ENCODE measurements at places on chromosomes 7 and 10.
A peak's percentile ranks its signal among the peaks of the same experiment; 100 is the strongest.

DNA sequence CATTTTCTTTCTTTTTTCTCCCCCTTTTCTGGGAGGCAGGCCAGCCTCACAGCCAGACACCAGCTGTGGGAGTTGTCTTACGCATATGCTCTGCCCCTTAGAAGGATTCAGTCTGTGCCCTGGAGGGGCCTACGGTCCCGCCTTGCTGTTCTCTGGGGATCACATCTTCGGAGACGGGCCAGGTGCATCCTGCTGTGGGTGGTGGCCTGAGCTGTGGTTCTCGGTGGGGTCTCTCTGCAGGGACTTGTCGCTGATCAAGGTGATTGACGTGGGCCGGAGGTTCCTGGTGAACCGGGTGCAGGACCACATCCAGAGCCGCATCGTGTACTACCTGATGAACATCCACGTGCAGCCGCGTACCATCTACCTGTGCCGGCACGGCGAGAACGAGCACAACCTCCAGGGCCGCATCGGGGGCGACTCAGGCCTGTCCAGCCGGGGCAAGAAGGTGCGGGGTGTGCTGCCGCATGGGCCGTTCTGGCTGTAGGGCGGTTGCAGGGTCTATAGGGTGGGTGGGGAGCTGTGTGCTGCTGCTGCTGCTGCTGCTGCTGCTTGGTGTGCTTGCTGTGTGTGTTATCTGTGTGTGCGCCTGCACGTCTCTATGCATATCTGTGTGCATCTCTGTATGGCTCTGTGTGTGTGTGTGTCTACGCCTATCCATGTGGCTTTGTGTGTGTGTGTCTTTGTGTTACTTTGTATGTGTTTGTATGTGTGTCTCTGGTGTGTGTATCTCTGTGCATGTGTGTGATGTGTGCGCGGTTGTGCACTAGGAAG is 17.9 kb downstream of the PFKFB3 start:
- DNase-seq = no peak

DNA sequence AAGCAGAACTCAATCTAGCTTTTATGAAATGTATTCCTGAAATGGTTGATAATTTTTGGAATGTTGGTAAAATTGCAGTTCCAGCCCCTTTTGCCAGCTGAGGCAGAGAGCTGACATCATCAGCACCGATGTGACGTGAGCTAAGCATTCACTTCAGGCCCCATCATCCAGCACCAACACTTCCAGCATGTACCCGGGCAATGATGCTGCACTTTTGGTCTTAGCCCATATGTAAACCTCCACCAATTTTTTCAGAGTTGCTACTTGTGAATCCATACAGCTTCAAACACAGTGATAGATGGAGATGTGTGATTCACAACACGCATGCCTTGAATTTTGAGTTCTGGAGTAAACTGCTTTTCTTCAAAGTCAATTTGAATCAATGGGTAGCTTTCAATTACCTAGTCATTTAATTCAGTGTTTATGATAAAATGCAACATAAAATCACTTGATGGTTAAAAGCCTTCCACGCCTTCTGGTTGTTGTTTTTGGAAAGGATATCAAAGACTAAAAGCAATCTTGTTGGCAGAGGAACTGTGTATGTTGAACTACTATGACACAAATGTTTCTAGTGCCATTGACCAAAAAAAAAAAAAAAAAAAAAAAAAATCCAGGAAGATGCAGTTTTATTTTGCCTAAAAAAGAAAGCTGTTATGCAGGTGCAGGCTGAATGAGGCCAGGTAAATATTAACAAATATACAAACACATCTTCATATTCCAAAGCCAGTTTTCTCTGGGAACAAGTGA is 73.9 kb downstream of the NRP1 start:
- DNase-seq = no peak

DNA sequence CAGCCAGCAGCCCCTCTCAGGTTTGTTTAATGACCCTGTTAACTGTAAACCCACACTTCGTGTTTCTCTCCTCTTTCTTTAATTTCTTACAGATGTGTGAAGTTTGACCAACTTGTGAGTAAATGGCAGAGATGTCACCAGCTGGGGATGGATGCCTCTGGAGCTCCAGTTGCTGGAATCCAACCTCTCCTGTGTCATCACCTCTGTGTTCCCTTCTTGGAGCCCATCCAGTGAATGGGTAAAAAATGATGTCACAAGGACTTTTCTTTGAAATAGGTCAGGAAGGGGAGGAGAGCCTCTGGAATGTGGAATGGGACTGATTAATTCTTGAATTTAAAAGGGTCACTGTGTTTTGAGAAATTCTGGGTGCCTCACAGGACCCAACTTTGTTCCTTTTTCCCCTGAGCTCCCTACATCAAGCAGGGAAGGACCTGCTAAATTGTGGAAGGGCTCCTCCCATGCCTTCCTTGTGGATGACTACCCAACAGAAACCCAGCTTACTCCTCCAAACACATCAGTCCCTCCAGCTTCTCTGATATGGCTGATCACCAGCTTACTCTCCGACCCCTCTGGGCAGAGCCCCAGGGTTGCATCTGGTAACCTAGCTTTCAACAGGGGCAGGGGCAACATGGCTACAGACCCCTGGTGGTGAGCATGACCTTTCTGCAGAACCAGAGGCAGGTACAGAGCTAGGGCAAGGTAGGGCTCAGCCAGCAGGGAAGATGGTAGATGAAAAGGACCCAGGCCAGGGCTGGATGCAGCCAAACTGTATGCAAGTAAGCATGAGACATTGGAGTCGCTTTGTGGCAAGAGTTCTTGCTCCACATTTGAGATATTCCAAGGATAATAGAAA is 67.5 kb downstream of the STRA8 start:
- DNase-seq = no peak

GRCh38 chr7:17129218-17129617 is 169.2 kb upstream of the AHR start:
- DNase-seq = no peak

- peak; percentile 37 for DNase-seq
These were observed 276.1 kb downstream of the DNAJB6 start for GRCh38 chr7:157612664-157613561.

GRCh38 chr10:77773631-77774426 is 136.2 kb upstream of the KCNMA1 start:
- DNase-seq = no peak

GRCh38 chr7:95263785-95264362 is 60.5 kb downstream of the PON1 start:
- no peak for DNase-seq

GRCh38 chr7:42095791-42096190 is 141.2 kb downstream of the GLI3 start:
- DNase-seq = no peak

- no peak for DNase-seq
These were observed 409.0 kb downstream of the CDC14C start for GRCh38 chr7:49333180-49333881.

DNA sequence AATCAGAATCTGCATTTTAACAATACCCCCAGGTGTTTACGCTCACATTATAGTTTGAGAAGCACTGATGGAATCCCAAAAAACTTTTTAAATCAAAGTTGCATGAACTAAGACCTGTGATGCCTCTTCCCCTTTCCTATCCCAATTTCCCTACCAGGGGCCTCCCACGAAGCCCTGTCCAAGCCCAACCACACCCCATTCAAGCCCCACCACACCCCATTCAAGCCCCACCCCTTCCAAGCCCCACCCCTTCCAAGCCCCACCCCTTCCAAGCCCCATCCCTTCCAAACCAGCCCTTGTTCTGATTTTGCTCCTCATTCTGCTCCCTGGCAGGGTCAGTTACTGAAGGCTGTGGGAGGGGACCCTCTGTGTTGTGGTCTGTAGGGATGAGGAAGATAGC is 9.8 kb upstream of the AQP1 start:
- DNase-seq = no peak

DNA sequence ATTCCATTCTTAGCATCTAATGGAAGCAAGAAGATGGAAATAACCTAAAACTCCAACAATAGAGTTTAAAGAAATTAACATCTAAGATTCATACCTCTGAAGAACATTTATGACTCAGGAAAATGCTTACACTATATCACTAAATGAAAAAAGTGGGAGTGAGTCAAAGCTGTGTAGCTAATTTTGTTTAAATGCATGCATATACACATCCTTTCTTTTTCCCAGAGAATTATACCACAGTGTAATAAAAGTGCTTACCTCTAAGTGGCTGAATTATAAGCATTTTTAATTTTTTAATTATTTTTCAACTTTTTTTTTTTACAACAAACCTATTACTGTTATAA is 44.3 kb downstream of the CCDC71L start:
- no peak for DNase-seq

GRCh38 chr10:86712317-86712707 is 44.0 kb downstream of the LDB3 start:
- no peak for DNase-seq

- no peak for DNase-seq
These were observed 47.7 kb downstream of the DLD start for GRCh38 chr7:107938456-107939250.

DNA sequence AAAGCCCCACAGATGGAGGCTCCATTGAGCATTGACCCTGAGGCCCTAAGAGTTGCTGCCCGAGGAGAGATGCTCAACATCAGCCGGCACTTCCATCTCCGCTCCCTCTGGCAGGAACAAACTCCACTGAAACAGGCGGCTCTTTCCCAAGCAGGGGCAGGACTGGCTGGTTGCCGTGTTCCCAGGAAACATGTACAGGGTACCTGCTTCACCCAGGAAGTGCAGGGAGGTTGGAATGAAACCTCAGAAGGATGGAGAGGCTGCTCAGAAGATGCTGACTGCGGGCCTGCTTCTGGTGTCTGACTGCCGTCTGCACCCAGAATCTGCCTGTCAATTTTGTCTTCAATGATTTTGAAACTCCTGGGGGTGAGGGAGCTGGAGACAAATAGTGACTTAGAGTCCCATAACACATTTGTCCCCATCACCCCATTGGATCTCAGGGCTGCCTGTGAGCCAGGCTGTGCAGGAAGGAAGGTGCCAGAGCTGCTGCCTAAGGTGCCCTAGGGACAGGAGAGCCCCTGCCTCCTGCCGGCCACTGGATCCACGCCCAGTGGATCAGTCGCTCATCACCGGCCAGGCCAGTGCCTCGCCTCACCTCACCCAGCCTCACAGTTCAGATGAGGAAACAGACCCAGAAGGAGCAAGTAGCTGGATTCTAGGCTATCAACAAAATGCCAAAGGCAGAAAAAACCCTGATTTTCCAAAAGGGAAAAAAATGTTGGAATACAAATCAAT is 237.3 kb downstream of the PTPRN2 start:
- DNase-seq = no peak

GRCh38 chr7:50818324-50818723 is 35.6 kb upstream of the GRB10 start:
- no peak for DNase-seq

DNA sequence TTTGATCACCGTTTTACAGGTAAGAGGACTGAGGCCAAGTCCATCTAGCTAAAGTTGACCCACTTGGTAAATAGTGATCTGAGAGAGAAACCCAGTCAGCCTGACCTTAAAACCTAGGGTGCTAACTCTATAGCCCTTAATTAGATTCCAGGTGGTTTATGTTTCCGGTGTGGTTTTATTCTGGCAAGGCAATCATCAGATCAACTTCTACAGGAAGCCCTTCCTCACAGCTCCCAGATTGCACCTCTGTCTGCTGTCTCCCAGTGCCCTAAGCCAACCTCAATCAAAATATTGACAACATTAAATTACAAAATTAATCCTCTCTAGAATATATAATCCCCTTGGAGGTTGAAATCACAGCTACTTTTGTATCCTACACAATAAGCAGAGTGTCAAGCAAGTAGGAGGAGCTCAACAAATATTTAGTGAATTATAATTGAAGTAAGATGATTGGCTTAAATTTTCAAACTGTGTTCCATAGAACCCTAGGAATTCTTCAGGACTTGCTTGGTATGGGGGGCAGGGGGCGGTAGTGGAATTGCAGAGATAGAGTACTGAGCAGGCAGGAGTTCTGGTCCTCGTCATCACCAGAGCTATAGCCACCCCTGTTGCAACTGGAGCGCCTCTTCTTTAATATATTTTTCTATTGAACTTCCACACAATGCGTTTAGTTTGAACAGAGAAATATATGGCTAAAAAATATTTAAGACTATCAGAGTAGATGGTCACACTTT is 692.8 kb upstream of the LRRN3 start:
- DNase-seq = no peak

DNA sequence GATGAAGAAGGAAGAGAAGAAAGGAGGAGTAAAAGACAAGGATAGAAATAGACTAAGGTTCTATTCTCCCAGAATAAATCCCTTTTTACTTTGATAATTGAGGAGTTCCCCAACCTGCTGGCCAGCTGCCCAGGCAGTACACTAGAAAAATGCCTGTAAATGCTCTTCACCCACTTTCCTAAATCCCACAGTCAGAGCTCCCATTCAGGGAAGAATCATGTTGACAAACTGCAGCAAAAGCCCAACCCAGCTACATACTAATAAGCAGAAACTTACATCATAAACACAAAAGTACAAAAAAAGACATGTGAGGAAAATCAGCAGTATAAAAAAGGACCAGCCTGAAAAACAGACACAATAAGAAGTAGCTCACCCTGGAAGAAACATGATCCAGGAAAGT is 15.8 kb upstream of the KDM7A start:
- no peak for DNase-seq

DNA sequence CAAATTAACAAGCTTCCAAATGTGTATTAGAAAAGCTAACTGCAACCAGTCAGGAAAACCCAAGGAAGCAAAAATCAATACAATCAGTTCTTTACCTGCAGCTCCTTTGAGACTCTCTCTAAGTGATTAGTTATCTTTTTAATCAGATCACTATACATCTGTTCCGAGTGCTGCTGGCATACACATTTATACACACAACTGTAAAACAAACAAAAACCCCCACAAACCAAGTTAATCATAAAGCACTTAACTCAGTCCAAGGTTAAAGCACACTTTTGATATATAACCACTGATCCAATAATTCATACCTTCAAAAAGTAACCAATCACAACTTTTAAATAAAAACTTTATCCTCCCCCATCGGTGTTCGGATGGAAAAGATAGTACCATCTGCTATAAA is 25.6 kb downstream of the CACUL1 start:
- no peak for DNase-seq

DNA sequence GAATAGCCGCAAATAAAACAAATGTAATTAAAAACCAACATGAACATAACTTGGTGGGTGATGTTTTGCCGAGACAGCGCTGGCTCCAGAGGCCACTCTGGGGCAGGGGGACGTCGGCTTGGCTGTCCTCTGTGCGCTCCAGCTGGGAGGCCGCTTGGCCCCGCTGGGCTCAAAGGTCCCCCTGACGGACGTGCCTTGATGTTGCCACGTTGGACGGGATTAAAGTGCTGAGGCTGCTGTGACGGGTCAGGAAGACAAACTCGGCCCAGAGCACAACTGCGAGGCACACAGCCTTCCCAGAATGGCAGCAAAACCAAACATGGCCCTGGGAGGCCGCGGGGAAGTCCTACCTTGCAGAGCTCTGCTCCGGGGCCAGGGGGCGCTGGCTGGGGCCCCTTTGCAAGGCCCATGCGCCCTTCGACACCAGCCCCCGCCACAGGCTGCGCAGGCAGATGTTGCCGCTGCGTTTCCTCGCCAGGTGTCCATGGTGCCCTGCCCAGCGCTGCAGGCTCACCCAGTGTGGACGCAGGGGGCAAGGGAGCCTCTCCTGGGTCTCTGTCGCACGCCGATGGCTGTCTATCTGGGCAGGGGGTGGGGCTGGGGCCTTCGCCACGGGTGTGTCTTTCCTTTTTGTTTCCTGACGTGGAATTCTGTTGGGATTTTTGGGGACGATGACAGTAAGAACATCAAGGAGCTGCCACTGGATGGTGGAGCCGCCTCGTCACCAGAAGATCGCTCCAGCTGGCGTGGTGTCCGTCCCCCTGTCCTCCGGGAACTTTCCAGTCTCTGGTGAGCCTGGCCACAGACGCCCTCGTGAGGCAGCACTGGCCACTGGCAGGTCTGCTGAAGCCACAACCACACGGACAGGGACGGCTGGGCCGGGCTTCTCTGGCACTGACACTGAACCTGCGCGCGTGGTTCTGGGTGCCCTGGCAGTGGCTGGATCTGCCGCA is 99.6 kb upstream of the DIP2C start:
- peak; percentile 12 for DNase-seq

GRCh38 chr10:63266391-63267316 is 133.5 kb downstream of the NRBF2 start:
- DNase-seq = no peak
